Neural progenitor cell (in vitro differentiated cells): ENCODE measurements at places on chromosomes 7 and 10.

GRCh38 chr10:30959836-30960210 is 71.8 kb downstream of the ZNF438 start:
- no peak for DNase-seq

DNA sequence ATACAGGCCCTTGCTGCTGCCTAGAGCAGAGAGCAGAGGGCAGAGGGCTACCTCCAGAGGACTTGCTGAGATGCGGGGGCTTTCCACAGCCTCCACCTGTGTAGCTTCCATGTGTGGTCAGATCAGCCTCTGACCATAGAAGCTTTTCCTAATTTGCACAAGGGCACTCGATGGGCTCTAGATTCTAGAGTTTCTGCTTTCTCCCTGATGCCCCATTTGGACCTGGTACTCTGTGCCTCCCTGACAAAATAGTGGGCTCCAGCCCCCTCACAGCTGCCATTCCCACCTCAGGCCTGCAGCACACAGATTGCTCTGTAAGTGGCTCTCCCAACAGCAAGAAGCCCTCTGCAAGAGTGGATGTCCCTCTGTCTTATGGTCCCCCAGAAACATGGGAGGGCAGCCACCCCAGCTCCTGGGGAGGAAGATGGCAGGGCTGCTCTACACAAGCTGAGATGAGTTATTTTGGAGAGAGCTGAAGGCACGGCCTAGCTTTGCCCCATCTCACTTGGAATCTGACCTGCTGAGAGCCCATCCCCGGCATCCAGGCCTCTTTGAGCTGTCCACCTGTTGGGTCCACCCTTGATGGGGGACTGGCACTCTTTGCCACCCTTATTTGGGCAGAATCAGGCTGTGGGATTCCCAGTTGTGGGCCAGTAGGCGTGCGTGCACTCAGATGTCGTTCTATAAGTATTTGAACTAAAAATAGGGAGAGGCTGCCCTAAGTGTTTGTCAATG is 16.7 kb downstream of the TMEM273 start:
- DNase-seq: no peak

DNA sequence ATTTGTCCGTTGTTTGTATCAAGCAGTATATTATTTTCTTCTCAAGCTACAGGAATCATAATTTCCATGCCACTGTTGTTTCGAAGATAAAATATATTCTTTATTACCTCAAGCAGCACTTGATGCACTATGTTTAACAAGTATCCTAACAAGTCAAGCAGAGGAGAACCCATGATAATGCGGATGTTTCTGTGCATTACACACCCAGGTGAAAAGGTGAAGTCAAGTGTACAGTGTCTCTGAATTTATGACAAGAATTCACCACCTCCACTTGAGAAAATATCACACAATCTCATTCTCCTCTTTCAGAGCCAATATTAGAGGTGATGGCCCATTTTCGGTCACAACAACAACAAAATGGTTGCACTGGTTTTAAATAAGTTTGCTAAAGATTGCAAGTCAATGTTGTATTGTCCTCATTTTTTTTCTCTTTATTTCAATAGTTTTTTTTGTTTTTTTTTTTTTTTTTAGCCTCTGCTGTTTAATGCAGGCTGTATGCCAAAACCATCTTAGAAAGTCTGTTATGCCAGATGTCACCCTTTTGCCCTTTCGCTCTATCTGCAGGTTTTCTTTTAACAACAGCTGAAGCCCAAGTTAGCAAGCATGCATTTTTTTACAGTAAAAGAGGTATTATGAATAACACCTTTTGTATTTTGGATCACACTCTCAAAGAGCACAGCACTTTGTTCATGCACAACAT is 568.7 kb upstream of the LRRN3 start:
- DNase-seq: no peak

- no peak for DNase-seq
These were observed 1033.8 kb downstream of the NRG3 start for GRCh38 chr10:82908751-82909150.

- no peak for DNase-seq
These were observed 300.9 kb upstream of the NPSR1 start for GRCh38 chr7:34357068-34357467.
